SW 1271 (cell line): ENCODE measurements at places on chromosomes 11 and 22.

GRCh38 chr22:42947211-42947990, 67.5 kb downstream of the PACSIN2 start:
- DNase-seq: peak; percentile 41

DNA sequence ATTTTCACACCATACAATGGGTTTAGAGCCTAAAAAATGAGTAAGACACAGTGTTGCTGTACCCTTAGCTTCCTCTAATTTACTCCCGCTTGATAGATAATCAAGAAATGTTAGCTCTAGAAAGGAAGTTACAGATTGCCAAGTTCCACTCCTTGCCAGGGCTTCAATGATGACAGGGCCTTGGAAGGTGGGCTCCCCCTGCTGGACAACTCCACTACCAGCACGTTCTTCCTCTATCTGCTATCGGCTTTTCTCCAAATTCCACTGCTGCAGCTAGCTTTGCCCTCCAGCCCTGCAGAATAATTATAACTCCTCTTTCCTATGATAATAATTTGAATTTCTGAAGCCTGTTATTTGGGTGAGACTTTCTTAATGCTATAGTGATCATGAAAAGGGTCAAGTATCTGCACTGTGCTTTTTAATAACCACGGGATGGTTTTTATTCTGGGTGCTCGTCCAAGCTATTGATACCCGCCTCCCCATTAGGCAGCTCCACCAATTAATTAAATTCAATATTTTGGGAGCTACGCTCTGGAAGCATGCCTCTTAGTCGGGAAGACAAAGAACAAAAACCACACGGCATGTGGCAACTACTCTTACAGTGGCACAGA, 9.0 kb downstream of the SYN3 start:
- DNase-seq: no peak

DNA sequence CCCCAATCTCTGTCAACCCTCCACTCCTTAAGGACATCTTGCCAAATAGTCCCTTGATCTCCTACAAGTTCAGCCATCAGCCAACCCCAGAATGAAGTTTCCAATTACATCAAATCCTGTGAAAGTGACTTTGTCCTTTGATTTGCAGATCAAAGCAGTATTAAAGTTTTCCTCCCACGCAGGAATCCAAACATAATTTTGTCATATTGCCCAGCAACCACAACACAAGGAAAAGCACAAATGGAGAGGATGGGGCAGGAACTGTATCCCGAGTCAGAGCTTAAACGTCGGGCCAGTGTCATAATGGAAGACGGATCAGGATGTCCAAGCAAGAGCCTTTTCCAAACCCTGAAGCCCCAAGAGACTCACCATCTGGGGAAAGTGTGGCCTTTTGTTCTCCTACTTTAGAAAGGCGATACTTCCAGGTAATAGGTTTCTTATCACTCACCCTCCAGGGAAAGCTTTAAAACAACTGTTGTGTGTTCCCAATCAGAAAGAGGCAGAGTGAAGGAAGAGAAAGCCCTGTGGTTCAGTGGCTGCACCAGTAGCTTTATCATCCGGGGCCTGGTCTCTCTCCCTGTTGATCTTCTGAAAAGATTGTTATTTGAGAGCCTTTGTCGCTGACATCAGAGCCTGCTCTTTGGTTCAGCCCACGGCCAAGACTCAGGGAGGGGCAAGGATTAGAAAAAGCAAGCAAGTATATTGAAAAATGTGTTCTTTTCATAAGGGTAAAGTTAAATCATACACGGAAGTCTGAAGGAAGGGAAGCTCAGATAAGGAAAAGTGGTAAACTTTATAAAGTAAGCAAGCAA, 41.7 kb downstream of the EXPH5 start:
- DNase-seq: no peak

DNA sequence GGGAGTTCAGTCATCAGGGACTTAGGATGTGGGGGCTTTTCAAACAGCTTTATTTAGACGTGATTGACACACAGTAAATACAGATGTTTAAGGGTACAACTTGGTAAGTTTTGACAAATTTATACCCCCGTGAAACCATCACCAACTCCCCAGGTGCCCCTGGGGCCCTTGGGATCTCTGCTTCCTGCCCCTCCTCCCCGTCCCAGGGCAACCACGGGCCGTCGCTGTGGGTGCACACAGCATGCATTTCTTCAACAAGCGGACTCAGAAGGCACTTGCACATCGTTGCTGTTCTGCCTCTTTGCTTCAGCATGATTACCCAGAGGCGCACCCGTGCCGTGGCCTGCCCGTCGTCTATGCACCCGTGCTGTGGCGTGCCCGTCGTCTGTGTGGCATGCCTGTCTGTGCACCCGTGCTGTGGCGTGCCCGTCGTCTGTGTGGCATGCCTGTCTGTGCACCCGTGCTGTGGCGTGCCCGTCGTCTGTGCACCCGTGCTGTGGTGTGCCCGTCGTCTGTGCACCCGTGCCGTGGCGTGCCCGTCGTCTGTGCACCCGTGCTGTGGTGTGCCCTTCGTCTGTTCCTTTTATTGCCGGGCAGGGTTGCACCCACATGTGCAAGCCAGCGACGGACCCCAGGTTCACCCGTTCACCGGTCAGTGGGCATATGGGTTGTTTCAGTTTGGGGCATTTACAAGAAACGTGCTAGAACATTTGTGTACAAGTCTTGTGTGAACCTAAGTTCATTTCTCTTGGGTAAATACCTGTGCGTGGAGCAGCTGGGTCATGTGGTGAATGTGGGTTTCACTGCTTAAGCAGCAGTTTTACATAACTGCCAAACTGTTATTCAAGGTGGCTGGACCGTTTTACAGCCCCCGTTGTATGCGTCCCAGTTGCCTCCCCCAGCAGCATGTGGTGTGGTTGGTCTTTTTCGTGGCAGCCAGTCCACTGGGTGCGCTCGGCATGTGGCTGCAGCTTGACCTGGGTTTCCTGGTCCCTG, 8.3 kb downstream of the CD81 start:
- DNase-seq: no peak

DNA sequence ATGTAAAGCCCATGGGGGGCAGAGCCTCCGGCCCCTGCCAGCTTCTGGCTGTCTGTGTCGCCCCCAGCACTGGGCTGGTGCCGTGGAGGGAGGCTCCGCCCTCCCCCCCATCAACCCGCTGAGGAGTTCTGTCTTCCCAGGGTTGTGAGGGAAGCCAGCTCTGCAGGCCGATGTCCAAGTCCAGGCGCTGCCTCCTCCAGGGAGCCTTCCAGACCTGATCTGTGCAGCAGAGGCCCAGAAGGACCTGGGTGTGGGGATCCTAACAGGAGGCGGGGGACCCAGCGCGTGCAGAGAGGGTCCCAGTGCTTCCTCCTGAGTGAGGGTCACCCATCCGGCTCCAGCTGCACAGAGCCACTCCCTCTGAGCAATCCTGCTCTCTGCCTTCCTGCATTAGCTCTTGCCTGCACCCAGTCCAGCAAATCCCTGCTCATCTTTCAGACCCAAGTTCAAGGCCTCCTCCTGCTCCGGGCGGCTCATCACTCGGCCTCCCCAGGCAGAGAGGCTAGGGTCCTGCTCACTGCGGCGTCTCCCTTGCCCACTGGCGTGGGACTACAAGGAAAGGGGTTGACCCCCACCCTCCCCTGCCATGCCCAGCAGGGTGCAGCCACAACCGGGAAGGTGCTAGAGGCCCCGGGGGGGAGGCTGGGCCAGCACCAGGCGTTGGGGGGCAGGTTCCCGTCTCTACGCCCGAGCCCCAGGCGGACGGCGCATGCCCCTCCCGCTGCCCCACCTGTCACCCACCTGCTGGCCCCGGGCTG, 16.4 kb downstream of the PRR33 start:
- DNase-seq: no peak

DNA sequence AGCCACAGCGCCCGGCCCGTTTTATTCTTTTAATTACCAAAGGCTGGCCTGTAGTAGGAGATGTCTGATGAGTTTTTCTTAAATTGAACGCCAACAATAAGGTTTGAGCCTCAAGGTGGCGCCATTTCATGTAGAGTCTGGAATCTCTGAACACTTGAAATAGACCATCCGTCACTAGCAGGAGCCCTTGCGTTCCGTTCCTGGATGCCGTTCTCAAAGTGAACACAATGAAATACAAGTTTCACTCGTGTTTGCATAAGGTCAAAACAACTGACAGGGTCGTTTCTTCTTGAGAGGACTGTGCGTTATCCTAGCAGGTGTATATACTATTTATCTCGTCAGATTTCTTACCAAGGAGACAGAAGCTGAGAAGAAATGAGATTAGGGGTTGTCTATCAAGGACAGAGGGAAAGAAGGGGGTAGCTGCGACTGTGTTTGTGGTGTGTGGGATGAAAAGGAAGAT, 18.7 kb upstream of the SCGB1D1 start:
- DNase-seq: peak; percentile 80

- DNase-seq: no peak
These were observed 89.0 kb downstream of the ATXN10 start for GRCh38 chr22:45760682-45761081.

DNA sequence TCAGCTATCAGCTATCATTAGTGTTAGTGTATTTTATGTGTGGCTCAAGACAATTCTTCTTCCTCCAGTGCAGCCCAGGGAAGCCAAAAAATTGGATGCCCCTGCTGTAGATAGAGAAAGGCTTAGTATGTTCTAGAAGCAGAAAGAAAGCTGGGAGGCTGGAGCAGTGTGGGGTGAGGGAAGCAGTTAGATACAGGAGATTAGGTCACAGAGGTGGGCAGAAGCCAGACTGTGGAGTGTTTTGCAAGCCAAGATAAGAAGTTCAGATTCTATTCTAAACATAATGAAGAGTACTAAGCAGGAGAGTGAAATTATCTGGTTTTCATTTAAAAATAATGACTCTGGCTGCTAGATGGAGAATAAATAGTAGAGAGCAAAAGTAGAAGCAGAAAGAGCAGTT, 381.7 kb downstream of the DCDC1 start:
- no peak for DNase-seq

DNA sequence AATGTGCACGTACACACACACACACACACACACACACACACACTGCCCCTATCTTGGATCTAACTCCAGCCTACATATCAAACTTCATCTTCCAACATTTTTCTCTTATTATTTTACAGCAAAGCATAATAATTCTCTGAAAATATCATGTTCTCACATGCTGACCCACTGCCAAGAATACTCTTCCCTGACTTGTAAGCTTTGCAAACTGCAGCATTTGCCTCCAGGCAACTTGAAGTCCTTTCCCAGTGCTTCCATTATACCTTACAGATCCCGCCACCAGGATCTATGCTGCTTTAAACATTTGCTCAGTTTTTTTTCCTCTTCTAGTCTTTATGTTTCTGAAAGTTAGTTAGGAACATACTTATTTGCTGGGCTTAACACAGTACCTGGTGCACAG, 483.3 kb upstream of the ARHGAP42 start:
- DNase-seq: no peak

DNA sequence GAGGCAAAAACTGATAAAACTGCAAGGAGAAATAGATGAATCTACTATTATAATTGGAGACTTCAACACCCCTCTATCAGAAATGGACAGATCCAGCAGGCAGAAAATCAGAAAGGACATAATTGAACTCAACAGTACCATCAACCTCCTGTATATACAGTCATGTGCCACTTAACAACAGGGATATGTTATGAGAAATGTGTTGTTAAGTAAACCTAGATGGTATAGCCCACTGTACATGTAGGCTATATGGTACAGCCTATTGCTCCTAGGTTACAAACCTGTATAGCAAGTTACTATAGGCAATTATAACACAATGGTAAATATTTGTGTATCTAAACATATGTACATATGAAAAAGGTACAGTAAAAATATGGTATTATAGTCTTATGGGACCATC, 66.8 kb upstream of the PHF21A start:
- no peak for DNase-seq

GRCh38 chr11:20066013-20066782, 94.1 kb downstream of the DBX1 start:
- no peak for DNase-seq

DNA sequence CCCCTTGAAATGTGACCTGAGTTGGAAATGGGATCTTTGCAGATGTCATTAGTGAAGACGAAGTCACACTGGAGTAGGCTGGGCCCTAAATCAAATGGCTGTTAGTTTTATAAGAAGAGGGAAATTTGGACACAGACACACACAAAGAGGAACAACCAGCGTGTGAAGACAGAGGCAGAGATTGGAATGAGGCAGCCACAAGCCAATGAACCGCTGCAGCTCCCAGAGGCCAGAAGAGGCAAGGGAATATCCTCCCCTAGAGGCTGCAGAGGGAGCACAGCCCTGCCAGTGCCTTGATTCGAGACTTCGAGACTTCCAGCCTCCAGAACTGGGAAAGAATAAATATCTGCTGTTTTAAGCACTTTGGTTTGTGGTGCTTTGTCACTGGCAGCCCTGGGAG, 484.5 kb downstream of the MN1 start:
- no peak for DNase-seq

GRCh38 chr11:74272276-74272675, 39.2 kb downstream of the P4HA3 start:
- no peak for DNase-seq

DNA sequence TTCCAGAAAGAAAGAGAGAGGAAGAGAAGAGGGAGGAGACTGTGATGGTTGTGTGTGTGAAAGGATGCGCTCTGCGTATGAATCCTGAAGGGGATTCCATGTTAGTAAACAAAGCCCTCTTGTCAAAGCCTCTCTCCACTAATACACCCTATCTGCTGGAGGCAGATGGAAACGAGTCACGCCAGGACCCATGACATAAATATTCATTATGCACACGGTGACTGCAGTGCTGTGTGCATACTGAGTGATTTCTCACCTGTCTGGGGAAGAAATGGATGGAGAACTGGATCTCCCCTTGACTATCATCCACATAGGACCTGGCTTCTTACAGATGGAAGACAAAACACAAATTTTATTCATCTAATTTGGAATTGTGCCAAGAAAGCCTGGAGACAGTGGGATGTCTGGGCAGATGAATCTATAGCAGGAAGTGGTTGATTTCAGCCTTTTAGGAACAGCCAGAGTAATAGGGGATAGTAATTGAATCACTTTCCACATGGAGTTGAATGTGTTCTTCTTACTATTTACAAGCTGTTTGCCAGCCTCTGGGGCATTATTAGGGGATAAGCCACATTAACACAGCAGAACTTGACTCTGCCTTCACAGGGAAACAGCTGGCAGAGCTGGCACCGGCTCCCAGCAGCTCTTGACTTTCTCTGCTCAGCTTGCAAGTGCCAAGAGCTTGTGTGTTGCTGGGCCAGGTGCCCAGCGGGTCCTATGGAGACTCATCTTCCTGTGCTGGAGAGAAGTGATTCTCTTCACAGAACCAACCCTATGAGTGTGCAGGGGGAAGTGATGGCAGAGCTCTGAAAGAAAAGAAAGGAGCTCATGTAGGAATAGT, 9.0 kb downstream of the MTNR1B start:
- DNase-seq: no peak

DNA sequence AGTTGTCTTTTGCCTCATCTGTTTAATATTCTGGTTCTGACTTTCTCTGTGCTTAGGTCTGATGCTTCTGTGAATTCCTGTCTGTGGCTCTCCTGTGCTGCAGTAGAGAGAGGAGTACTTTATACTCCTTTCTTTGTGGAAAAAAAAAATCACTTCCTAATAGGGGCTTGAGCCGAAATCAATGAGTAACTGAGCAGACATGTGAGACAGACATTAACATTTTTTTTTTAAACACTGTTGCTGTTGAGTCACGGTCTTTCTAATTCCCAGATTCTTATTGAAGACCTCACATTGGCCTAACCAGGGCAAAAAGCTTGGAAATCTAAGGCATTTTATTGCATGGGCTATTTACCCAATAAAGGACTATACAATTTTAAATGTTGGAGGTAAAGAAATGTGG, 86.1 kb downstream of the GRM5 start:
- no peak for DNase-seq
